ENCODE measurements at places on chromosomes 6 and 20.

- no peak for DNase-seq
Measured at GRCh38 chr6:155472886-155473285, 17.2 kb upstream of the NOX3 start.

- DNase-seq, result peak; percentile 23
Measured at GRCh38 chr6:31094389-31094881, 17.9 kb downstream of the C6orf15 start.

DNA sequence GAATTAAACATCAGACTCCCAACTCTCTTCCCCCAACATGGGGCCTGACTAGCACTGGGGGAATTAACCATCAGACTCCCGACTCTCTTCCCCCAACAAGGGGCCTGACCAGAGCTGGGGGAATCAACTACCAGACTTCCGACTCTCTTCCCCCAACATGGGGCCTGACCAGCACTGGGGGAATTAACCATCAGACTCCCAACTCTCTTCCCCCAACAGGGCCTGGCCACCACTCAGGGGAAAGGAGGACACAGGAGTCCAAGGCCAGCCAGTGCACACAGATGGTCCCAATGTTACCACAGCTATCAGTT, 13.1 kb downstream of the CST7 start:
- DNase-seq, result no peak

DNA sequence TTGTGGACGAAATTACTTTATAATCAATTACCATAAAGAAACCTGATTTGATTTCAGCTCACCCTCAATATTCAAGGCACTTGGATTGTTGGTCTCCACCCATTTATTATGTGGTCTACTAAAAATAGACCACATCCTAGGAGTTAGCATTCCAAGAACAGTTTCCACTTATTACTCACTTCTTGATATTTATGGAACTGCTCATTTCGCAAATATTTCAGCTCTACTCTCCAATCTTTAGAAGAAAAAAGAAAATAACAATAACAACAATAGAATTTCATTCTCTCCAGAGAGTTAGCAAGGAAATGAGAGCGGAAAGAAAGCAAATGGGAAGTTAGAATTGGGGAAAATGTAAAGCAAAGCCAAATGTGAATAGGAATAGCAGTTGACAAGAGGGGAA, 26.2 kb upstream of the HDAC2 start:
- DNase-seq, result no peak

- DNase-seq, result no peak
Measured at GRCh38 chr6:63355632-63356031, 35.8 kb upstream of the LGSN start.

GRCh38 chr6:160418370-160418769, 70.2 kb downstream of the SLC22A3 start:
- DNase-seq, result no peak

GRCh38 chr6:95365454-95365853, 211.9 kb upstream of the MANEA start:
- no peak for DNase-seq

DNA sequence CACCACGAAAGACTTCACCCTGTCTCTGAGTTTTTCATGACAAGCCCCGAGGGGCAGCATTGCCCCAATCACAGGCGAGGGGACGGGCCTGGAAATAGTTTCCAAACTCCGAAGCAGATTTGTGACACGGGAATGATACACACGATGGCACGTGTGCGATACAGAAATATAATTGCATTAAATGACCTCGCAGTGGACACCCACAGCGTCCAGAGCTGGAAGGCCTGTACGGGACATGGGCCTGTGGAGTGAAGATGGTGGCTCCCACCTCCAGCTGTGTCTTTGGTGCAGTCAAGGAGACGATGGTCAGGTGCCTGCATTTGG, 43.0 kb downstream of the PMEPA1 start:
- DNase-seq, result no peak

DNA sequence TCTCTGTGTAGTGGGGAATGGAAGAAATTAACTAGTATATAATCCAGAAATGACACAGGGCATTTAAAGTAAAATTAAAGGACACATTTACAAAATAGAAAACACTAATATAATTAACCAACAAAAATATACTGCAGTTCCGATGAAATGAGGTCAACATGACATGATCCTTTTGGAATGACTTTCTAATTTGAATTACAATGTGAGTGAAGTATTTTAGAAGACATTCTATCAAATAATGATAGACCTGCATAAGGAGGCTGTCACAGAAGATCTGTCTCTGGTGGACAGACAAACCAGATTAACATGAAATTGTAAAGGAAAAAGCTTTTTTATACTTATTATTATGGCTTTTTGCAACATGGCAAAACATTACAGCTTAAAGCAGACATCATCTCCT, 100.6 kb upstream of the FAM184A start:
- no peak for DNase-seq

DNA sequence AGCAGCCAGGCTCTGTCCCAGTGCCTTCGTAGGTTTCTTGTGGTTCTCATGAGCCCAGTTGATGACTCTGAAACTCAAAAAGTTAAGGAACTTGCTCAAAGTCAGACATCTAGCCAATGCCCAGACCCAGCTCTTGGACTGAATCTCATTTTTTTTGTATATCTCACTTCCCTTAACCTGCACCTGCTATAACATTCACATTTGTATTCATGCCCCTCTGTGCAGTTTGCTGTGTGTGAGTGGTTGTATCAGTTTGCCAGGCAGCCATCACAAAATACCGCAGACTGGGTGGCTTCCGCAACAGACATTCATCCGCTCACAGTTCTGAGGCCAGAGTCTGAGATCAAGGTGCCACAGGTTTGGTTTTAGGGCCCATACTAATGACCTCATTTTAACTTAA, 49.9 kb downstream of the IPCEF1 start:
- DNase-seq, result no peak

- no peak for DNase-seq
Measured at GRCh38 chr6:9711365-9711764, 703.5 kb downstream of the TFAP2A start.

DNA sequence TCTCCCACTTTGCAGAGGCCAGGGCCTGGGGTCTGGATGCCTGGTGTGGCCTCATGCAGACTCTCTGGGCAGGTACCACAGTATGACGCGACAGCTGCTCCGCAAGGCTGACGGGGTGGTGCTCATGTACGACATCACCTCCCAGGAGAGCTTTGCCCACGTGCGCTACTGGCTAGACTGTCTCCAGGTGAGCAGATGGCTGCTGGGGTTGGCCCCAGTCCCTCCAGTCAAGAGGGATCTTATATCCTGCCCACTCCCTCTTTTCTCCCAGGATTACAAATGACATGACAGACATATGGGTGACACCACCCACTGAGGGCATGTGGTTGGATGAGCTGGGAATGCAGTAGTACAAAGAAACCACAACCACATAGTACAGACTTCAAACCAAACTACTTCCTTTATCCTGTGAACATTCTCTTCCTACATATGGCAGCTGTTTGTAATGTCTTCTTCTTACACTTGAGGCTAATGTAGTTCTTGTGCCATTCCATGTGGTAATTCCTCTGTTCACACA, 29.9 kb downstream of the RAB44 start:
- no peak for DNase-seq

- no peak for DNase-seq
Measured at GRCh38 chr6:3766214-3766613, 14.7 kb upstream of the PXDC1 start.

GRCh38 chr20:46043556-46043955, 14.5 kb downstream of the SLC12A5 start:
- DNase-seq, result no peak

- DNase-seq, result no peak
Measured at GRCh38 chr20:22430154-22430745, 154.1 kb downstream of the FOXA2 start.
